ENCODE measurements at places on chromosomes 16 and 17.

DNA sequence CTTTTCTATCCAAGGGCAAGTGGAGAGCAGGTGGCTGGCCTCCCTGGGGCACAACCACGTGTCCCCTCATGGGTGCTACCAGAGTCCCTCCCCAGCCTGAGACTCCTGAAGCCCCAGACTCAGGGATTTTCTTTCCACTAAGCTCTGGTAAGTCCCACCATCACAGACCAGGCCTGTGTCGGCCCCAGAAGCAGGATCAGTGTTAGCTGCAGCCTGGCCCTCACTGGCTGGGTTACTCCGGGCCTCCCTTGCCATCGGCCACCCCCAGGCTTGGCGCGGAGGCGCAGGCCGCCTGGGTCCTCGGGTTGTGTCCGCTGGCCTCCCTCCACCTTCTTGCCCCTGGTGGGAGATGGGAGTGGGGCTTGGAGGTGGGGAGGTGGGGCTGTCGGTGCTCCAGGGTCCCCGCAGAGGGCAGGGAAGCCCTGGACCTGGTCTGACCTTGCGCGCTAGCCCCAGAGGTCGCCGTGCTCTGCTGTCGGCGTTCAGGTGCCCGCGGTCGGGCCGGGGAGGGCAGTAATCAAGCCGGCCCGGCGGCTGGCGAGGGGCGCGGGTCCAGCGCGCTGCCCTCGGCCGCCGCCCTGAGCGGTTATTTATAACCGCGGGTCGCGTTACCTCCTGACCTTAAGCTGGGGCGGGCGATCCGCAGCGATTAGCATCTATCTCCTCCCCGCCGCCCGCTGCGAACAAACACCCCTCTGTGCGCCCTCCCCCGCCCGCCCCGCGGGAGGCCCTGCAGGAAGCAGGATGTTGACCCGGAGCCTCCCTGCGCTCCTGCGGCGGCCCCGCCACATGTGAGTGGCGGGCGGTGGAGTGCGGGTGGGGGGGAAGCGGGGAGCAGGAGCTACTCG, 78.1 kb upstream of the TOB1 start:
- peak; percentile 97 for DNase-seq

GRCh38 chr17:77385750-77386501, 245.2 kb downstream of the SEC14L1 start:
- no peak for DNase-seq

GRCh38 chr17:61574542-61575351, 16.3 kb downstream of the NACA2 start:
- DNase-seq = peak; percentile 80

- DNase-seq = no peak
These were observed 49.3 kb upstream of the USP7 start for GRCh38 chr16:9012848-9013507.

- no peak for DNase-seq
These were observed 8.8 kb downstream of the MAP3K3 start for GRCh38 chr17:63631062-63631461.

- DNase-seq = no peak
These were observed 20.2 kb upstream of the OR3A1 start for GRCh38 chr17:3318336-3318735.
